ENCODE measurements at places on chromosomes 3 and 15. TPM values are rescaled to one million over a fixed set of nuclear protein-coding genes. Genes with fewer than 3 reads are reported as not detected.

ACTRT3 gene
- total RNA-seq, result 3.7 TPM

CFAP92 gene
- not detected for total RNA-seq

VPS18 gene
- 51.7 TPM for total RNA-seq

KBTBD13 gene
- total RNA-seq, result not detected

CDHR4 gene
- 0.12 TPM for total RNA-seq

GMNC gene
- total RNA-seq, result 0.11 TPM

COPG1 gene
- 352 TPM for total RNA-seq

STRIT1 gene
- total RNA-seq, result not detected

WDR76 gene
- total RNA-seq, result 41.7 TPM

PAQR5 gene
- 1.5 TPM for total RNA-seq

IGSF10 gene
- total RNA-seq, result 0.33 TPM

OR5K2 gene
- total RNA-seq, result not detected

SLC25A20 gene
- 21.8 TPM for total RNA-seq

SLC28A1 gene
- 0.12 TPM for total RNA-seq

CPNE4 gene
- total RNA-seq, result not detected

RLBP1 gene
- total RNA-seq, result not detected

ARNT2 gene
- total RNA-seq, result 3.7 TPM

C3orf70 gene
- 1.4 TPM for total RNA-seq

LDHAL6B gene
- total RNA-seq, result not detected

CCR8 gene
- not detected for total RNA-seq

Data from uterine smooth muscle cell (primary cell).